ENCODE measurements at places on chromosomes 2 and 18.

- no peak for DNase-seq
Observed at GRCh38 chr18:50663626-50664441, 103.9 kb downstream of the MAPK4 start.

- no peak for DNase-seq
Observed at GRCh38 chr2:39380525-39381150, 56.4 kb downstream of the MAP4K3 start.

DNA sequence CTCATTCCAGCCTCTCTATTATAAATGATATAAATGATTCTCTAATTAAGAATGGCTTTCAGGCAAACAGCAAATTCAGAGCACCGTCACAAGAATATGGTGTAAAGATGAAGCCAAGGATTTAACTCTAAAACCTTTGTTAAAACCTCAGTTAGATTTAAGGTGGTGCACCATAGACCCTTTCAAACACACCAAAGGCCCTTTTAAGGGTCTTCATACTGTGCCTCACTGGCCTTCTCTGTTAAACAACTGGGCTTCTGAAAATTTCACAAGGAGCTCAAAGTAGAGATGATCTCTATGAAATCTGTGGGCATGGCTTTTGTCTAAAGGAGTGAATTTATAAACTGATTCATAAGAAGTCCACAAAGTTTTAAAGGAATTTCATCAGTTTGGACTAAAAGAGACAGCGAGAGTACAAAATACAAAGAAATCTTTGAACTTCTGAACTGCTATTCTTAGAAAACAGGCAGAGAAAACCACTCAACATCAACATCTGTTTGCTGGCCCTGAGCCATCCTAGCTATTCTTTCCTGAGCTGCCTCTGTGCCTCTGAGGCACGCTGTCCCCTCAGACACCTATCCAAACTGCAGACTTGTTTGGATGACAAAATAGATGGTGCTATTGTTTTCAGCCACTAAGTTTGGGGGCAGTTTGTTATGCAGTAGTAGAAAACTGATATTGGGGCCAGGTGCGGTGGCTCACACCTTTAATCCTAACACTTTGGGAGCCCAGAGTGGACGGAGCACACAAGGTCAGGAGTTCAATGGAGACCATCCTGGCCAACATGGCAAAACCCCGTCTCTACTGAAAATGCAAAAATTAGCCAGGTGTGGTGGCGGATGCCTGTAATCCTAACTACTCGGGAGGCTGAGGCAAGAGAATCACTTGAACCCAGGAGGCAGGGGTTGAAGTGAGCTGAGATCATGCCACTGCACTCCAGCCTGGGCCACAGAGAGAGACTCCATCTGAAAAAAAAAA lies 72.9 kb upstream of the MYCN start:
- no peak for DNase-seq

- no peak for DNase-seq
Observed at GRCh38 chr2:25806941-25807340, 71.3 kb downstream of the ASXL2 start.

GRCh38 chr2:24720310-24720709 lies 72.9 kb downstream of the PTRHD1 start:
- DNase-seq, result no peak
